KG1 (cell line): ENCODE measurements at places on chromosomes 11 and 22.

- DNase-seq: no peak
These were observed 60.9 kb downstream of the GRIA4 start for GRCh38 chr11:105670811-105671210.

DNA sequence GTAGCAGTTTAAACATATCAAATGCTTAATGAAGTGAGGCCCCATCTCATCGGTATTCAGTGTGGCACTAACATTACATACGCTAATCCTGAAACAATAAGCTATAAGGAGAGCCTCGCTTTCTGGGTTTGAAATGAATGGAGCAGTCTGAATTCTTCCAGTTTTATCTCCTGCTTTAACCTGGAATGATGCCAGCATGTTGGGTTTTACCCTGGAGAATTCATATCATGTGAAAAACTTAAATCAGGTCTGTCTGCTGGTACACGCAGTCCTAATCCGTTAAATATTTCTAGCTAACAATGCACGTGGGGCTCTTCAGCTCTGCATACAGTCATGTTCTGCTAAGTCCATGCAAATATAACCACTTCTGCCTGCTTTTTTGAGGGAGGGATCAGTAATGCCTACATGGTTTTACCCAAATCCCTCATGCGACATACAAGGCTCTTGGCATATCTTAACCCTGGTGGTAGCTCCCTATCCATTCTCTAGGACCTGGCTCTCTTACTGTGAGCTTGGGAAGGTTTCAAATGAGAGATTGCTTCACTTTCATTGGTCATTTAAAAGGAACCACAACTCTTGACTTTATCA lies 92.7 kb downstream of the COMMD9 start:
- no peak for DNase-seq

DNA sequence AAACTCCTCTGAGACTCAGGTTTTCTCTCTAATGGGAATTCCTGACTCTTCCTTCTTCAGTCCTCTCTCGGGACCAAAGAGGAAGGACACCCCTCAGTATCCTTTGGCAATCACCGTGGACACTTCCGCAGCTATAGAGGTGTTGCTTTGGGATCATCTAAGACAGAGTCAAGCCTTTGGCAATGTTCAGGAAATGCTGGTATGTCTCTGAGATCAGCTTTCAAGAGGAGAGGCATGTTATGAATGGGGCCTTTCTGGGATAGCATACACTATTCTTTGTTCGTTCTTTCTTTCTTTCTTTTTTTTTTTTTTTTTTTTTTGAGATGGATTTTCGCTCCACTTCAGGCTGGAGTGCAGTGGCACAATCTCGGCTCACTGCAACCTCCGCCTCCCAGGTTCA lies 14.2 kb upstream of the OLFML1 start:
- DNase-seq: no peak

DNA sequence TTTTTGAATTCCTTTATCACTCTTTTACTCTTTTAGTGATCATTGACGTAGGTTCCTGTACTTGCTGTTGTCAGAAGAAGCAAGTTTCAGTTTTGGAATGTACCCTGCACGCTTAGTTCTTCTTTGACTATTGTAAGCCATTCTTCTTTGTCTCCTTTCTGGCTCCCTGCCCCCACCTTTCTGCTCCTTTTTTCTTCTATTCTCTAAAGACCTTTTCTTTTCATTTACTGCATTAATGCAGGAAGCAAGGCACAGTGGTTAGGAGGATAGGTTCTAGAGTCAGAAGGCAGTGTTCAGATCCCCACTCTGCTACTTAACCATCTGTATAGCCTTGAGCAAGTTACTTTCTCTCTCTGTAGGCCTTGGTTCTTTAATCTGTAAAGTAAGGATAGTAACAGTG lies 33.7 kb upstream of the RAG2 start:
- DNase-seq: no peak

DNA sequence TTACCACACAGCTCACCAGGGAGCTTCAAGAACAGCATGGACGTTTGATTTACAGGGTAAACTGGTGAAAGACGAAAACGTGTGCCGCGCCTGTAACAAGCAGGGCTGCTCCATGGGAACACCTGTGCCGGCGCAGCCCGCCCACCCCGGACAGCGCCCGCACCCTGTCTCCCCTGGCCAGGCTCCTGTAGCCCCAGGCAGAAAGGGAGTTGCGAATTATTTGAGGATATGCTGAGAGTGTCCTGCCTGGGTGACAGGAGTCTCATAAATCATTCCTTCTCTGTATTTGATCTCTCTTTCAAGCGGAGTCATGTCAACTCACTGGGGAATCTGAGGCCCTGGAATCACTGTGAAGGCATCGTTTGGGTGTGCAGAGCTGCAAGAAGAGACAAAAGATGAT lies 804.3 kb downstream of the OPCML start:
- no peak for DNase-seq

GRCh38 chr11:13955971-13956421 lies 6.5 kb upstream of the SPON1 start:
- peak; percentile 23 for DNase-seq

- DNase-seq: no peak
These were observed 24.2 kb downstream of the C22orf31 start for GRCh38 chr22:29037340-29037932.
